ENCODE measurements at places on chromosomes 12 and 14. TPM values are rescaled to one million over a fixed set of nuclear protein-coding genes. Genes with fewer than 3 reads are reported as not detected.

DNA sequence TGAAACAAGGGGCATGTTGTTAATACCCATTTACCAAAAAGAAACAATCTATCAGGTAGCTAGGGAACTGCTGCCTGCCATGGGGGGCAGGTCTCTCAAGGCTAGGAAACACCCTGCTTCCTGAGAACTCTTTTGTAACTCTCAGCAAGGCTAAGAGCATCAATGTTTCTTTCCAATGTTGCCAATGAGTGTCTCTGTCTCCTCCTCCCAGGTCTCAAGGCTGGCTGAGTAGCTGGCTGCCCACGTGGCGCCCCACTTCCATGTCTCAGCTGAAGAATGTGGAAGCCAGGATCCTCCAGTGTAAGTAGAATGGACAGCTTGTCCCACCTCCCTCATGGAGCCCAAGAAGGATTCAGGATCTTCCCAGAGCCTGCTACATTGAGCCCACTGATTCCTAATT lies 3.4 kb downstream of the ABHD4 start:
- no peak for DNase-seq

DNA sequence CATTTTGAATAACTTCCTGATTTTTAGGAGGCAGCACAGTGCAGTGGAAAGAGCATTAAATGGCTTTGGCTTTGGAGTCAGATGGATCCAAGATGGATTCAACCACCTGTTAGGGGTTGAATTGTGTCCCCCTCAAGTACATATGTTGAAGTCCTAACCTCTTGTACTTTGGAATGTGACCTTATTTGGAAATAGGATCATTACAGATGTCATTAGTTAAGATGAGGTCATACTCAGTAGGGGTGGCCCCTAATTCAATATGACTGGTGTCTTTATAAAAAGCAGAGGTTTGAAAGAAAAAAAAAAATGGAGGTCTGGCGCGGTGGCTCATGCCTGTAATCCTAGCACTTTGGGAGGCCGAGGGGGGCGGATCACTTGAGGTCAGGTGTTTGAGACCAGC lies 18.8 kb downstream of the ATP5MC2 start:
- DNase-seq, result no peak

GRCh38 chr12:47277972-47278448 lies 198.3 kb upstream of the AMIGO2 start:
- DNase-seq, result no peak

DNA sequence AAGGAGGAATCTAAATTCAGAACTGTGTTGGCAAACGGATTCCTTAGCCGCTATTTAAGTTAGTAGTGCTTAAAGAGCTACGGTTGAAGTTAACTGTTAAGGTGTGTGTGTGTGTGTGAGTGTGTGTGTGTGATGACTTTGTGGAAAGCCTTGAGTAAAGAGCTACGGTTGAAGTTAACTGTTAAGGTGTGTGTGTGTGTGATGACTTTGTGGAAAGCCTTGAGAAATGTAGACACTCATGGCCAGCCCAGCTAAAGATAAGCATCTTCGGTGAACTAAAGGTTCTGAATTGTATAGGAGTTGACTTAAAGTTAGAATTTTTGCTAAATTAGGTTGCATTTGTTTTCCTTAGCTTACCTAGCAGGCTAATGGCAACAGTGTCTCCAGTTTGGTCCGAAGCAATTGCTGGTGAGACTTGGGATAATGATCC lies 1.4 kb downstream of the KTN1 start:
- DNase-seq, result no peak

DNA sequence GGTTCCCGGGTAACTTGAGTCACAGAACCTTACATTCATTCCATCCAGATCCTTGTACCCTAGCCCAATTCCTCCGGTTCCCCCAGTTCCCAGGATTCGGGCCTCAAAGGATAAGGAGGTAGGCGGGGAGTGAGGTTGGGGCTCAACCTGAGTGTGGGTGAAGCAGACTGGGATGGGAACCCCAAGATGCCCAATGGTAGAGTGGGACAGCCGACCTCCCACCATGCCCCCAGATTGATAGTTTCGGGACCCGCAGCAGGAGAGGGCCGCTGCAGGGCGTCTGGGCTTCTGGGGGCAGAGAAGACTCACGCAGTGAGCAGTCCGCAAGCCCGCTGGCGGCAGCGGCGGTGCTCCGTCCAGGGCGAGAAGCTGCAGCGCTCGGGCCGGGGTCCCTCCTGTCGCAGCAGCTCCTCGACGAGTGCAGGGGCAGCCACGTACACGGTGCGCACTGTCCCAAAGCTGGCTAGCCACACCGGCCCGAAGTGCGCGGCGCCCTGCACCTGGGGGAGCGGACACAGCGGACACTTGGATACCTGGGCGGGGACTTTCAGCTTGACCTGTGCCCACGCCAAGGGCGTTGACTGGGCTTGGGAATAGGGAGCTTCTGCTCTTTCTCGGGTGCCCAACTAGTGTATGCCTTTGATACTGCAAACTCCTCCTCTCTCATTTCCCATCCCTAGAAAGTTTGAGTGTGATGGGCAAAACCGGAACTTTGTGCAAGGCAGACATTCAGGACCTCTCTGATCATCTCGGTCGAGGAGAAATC lies 997 bp downstream of the CYP27B1 start:
- DNase-seq, result peak; percentile 75

- peak; percentile 86 for DNase-seq
Observed at GRCh38 chr12:6953442-6954315, 2.5 kb downstream of the PTPN6 start.

- DNase-seq, result no peak
Observed at GRCh38 chr12:62363506-62363905, 103.1 kb upstream of the MON2 start.

- no peak for DNase-seq
Observed at GRCh38 chr12:129064209-129064855, 211.1 kb downstream of the GLT1D1 start.

DNA sequence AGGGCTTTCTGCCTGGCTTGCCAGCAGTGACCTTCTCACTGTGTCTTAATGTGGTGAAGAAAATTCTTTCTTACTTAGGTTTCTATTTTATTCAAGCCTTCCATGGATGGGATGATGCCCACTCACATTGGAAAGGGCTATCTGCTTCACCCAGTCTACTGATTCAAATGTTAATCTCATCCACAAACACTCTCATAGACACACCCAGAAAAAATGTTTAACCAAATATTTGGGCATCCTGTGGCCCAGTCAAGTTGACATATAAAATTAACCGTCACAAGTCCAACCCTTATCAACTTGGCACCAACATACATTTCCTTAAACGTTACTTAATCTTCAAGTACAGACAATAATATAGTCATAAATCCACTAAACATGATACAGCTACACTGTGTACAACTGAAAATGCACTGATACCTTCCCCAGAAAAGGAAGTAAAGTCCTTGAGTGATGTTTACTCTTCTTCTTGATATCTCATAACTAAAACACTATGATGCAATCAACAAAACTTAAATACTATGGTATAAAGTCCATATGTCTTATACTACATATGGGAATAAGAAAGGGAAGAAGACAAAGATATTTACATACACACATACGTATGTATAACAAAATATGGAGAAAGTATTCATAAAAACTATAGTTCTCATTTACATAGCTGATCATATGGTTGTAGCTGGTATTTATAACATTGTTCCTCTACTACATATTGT lies 394.7 kb upstream of the NOVA1 start:
- no peak for DNase-seq

GRCh38 chr14:63642229-63642611 lies 549 bp upstream of the WDR89 start:
- DNase-seq, result peak; percentile 83

GRCh38 chr12:10113920-10114319 lies 15.1 kb upstream of the CLEC1A start:
- DNase-seq, result no peak

The CEBPE gene
- polyA plus RNA-seq, result 0.13 TPM

The FKBP3 gene
- polyA plus RNA-seq, result 103 TPM

The MYL2 gene
- polyA plus RNA-seq, result 80.9 TPM

The ATL1 gene
- polyA plus RNA-seq, result 8.1 TPM

The GALNT9 gene
- not detected for polyA plus RNA-seq
